ENCODE measurements at places on chromosomes 7 and 10.

GRCh38 chr10:4822208-4822607 lies 3.8 kb upstream of the AKR1E2 start:
- no peak for DNase-seq

GRCh38 chr7:77538281-77539212 lies 1.5 kb downstream of the PTPN12 start:
- no peak for DNase-seq

DNA sequence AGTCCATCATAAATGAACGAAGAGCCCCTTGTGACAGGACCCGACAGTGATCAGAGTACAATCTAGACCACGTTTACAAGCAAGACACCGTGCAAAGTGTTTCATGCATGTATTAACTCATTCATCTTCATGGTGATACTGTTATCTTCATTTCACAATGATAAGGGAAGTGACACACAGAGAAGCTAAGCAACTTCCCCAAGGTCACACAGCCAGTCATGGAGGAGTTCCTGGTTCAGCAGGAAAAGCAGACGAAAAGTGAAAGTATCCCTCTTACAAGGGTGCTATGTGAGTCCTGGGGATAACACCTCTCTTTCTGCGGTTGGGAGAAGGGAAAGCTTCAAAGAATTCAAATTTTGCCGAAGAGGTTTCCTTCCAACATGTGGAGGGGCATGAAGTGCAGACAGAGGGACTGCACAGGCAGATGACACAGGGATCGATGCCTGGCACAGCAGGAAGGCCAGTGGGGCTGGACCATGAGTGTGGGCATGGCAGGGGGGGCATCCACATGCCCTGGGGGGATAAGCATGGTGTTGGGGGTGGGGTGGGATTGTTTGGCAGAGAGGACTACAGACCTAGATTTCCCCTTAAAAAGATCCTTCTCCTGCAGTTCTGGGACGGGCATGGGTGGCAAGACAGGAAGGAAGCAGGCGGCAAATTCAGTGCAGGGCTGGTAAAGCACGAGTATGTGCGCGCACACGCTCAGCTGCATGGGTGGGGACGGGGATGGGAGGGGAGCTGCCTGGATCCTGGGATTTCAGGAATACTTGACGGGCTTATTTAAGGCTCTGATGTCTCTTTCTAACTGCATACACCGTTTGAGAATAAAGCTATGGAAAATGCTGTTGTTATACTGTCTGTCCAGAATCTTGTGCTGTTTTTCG lies 33.5 kb upstream of the DDC start:
- no peak for DNase-seq

DNA sequence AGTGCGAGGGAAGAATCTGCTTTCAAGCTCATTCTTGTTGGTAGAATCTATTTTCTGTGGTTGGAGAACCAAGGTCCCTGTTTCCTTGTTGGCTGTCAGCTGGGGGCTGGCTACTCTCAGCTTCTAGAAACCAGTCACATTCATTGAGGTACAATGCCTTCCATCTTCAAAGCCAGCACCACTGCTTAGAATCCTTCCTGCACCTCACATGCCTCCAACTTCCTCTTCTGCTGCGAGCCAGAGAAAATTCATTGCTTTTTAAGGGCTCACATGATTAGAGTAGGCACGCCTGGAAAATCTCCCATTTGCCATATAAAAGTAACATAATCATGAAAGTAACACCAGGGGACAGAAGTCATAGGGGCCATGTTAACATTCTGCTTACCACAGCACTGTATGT lies 28.7 kb downstream of the TES start:
- no peak for DNase-seq

- DNase-seq = no peak
Measured at GRCh38 chr10:47013507-47014154, 102.4 kb downstream of the PTPN20 start.

GRCh38 chr10:126940670-126941310 lies 35.6 kb downstream of the DOCK1 start:
- no peak for DNase-seq

DNA sequence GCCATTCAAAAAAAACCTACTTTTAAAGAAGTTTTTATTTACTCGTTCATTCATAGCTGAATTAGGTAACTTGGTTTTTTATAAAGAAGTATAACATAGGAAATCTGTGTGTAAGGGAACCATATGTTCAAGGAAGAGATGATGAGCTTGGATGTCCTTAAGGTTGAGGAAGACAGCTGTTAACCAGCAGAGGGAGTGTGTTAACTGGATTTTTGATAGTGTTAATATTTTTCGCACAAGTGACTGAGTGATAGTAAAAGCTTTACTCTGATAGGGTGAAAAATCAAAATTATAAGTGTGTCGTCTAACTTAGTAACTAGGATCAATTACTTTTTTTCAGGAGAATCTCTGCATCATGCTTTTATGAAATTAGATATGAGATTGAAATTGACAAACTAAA lies 134.7 kb downstream of the ARL5B start:
- no peak for DNase-seq

DNA sequence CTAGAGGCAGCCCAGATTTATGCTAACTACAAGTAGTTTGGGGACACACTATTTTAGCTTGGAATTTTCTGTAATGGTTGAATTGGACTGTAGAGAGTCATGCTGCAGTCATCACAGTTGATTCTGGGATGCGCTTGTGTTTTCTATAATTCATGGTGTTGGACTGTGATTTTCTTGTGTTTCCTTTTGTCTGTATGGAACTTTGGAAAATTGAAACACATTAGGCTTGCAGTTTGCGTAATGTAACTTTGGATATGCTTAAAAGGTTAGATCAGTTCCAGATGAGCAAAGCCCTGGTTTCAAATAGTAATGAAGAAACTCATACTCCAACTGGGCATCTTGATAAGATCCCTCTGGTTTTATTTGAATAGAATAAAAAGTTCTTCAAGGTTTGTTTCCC lies 502.2 kb downstream of the ARL4A start:
- DNase-seq = no peak

DNA sequence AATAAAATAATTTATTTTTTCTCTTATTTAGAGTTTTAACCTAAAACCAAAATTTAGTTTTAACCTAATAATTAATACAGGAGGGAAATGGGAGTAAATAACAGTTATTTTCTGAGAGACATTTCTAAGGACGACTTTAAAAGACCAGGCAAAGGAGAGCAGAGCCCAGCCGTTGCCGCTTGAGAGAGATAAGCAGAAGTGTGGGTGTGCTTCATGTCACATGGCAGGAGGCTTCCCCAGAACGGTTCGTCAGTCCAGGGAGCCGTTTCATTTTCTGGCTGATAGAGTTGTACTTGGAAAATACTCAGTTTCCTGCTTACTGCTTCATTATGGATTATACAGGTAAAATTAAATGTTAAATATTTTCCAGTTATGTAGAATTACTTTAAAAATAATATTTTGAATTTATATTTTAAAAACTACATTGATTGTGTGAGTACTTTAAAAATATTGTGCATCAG lies 61.4 kb downstream of the ST7 start:
- no peak for DNase-seq

- DNase-seq = no peak
Measured at GRCh38 chr7:39987641-39988347, 37.7 kb downstream of the CDK13 start.

DNA sequence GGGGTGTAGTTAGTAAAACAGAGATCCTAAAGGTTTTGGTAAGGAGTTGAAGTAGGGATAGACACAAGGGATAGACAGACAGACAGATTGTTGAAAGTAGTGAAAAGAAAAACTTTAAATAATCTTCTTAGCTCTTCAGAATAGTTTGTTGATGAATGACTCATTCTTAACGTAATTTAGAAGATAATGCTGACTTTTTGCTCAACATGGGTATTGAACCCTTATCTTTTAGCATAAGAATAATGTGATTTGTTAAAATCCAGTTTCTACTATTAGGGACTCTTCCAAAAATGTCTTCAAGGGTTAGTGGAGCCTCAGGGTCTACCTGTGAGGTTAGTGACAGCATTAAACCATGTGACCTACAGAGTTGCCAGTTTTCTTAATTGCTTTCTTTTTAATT lies 411.2 kb downstream of the ETV1 start:
- no peak for DNase-seq

- DNase-seq = peak; percentile 4
Measured at GRCh38 chr10:26367771-26368170, 70.4 kb upstream of the APBB1IP start.

GRCh38 chr10:6558759-6559461 lies 21.2 kb downstream of the PRKCQ start:
- no peak for DNase-seq

- no peak for DNase-seq
Measured at GRCh38 chr10:44195112-44196007, 189.5 kb downstream of the CXCL12 start.

DNA sequence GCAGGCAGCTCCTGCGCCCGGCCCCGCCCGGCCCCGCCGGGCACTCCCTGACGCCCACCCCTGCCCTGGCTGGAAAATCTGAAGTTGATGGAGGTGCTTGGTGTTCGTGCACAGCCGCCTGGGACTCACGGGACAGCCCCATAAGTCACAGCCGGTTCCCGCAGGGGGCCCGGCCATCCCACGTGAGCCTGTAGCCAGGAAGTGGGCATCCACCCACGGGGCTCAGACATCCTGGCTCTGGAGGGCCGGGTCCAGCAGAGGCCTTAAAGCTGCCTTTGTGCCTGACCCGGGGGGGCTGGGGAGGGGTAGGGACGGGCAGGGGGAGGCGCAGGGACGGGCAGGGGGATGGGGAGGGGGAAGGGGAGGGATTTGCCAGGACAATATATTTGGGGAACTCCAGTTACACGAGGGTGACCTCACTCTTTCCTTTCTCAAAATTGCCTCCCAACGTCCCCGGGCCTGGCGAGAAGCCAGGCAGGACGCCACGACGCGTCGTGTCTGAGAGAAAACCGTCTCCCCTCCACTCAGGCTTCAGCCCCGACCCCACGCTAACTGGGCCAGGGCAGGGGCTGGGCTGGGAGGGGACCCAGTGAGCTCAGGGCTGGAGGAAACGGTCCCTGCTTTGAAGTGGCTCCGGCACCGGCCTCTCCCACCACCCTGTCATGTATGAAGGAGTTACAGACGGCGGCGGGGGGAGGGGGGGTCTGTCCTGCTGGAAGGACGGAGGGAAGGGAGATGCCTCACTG lies 82.1 kb upstream of the PDGFA start:
- DNase-seq = peak; percentile 90

DNA sequence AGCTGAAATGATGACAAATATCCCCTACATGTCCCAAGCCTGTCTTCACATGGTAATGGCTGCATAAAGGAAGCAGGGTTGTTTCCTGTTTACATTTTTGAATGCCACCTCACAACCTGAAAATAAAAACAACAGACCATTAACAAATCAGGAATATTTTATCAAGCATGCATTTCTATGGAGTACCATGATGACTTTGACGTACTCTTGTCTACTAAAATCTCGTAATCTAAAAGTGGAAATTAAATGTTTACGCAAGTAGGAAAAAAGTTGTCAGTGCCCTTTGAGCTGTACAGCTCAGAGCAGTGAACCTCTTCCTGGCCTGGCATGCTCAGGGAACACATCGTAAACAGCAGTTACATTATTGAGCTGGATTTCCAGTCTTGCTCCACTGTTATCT lies 194.1 kb downstream of the INHBA start:
- no peak for DNase-seq

DNA sequence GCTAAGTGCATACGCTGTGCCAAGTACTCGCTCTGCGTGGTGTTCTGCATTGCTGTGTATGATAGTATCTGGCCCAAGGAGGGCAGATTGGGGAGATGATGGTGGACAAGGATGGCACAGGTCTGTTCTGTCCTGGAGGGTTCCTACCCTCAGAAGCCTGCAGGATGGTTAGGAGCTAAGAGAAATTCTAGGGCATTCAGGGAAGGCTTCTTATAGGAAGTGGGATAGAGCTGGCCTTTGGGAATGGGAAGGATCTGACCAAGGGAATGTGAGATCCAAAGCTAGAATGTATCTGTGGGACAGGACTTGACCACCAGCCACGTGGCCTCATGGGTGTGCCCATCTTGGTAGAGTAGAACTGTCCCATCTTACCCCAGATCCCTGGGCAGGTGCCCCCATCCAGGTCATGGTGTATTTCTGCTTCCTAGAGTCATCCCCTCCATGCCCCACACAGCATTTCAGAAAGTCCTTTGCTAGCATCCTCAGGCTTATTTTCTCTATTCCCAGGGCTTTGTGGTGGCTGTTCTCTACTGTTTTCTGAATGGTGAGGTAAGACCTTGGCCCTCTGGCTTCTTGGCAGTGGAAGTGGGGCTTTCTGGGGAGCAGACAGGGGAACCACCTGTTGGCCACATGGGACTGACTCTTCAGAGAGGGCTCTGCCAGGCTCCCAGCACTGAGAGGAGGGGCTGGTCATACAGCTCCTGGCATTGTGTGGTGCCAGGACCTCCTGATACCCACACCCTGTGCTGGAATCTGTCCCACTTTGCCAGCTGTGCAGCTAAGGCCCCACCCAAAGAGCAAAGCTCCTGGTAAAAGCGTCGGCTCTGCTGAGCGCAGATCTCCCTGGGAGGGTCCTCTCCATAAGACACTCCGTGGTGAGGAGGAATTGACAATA lies 52.5 kb downstream of the ADCYAP1R1 start:
- DNase-seq = no peak

DNA sequence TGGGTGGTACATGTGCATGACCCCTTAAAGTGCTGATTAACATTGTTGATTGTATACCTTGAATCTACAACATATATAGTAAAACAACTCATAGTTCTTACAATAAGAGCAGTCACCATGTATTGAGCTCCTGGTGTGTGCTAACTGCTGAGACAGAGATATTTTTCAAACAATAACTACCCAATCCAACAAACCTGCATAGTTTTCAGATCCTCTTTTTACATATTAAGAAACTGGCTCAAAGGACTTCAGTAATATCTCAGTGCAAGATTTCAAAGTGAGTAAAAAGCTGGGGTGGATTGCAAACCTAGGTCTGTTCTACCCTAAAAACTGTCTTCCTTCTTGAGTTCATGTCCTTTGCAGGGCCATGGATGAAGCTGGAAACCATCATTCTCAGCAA lies 272.2 kb downstream of the SNX13 start:
- DNase-seq = no peak

DNA sequence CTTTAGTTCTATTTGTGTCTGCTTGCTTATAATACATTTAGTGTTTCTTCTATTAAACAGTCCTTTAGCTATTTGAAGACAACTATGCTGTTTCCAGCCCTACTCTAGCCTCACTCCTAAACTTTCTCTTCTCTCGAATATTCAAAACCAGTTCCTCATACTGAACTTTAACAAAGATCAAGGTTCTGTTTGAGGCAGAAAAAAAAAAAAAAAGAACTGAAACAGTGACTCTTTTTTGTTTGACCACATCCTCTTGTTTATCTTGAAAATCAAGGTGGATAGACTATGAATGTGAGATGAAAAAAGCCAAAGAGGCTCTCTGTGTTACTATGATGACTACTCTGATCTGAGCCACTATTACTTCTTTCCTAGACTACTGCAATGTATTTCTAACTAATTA lies 154.3 kb downstream of the ZNF365 start:
- DNase-seq = no peak

GRCh38 chr10:63520500-63521415 lies at the start of gene REEP3:
REEP3 (plus strand) TSS chr10:63521401; CDS start chr10:63521546, 145 bp downstream.
- DNase-seq = peak; percentile 22

Data from stimulated activated CD4-positive, alpha-beta T cell treated with anti-CD3 and anti-CD28 coated beads, Interleukin-2, amount 100 ng/mL, for 4 hours (primary cell).